Heart left ventricle (tissue), 16 donors: ENCODE measurements at places on chromosomes 3 and 15. TPM values are rescaled to one million over a fixed set of nuclear protein-coding genes. Genes with fewer than 3 reads are reported as not detected.

PEX5L gene
- total RNA-seq, result 0.23 TPM

IL5RA gene
- not detected for total RNA-seq

C3orf49 gene
- not detected for total RNA-seq

CDHR4 gene
- total RNA-seq, result not detected

IL16 gene
- total RNA-seq, result 2.8 TPM

DNASE1L3 gene
- total RNA-seq, result 3.9 TPM

ENTPD3 gene
- total RNA-seq, result 0.39 TPM

GPR149 gene
- not detected for total RNA-seq

TMEM40 gene
- 2.2 TPM for total RNA-seq

GABRR3 gene
- total RNA-seq, result not detected

ABCC5 gene
- 32.6 TPM for total RNA-seq

SPPL2A gene
- total RNA-seq, result 71.3 TPM

PLS1 gene
- 1.7 TPM for total RNA-seq

GXYLT2 gene
- total RNA-seq, result 13.0 TPM

RTP3 gene
- not detected for total RNA-seq

GOLGA8S gene
- total RNA-seq, result 1.2 TPM

ANKRD63 gene
- not detected for total RNA-seq

PLA2G4B gene
- total RNA-seq, result 1.8 TPM

FAM81A gene
- total RNA-seq, result 2.1 TPM

TEX55 gene
- not detected for total RNA-seq

FBXO40 gene
- total RNA-seq, result 221 TPM

DNAJC13 gene
- total RNA-seq, result 45.1 TPM

SCN5A gene
- 150 TPM for total RNA-seq

SH2D7 gene
- not detected for total RNA-seq

ERC2 gene
- total RNA-seq, result 1.6 TPM

ANKUB1 gene
- not detected for total RNA-seq

ULK4 gene
- total RNA-seq, result 1.8 TPM

CHRNA7 gene
- total RNA-seq, result 2.1 TPM

HMG20A gene
- total RNA-seq, result 48.7 TPM

TERC gene
- 3.6 TPM for total RNA-seq

ACVR2B gene
- 4.1 TPM for total RNA-seq

VPS13C gene
- total RNA-seq, result 41.5 TPM

RSL24D1 gene
- total RNA-seq, result 51.5 TPM

ACTC1 gene
- total RNA-seq, result 11,428 TPM

GCNT3 gene
- total RNA-seq, result 0.16 TPM

AADAC gene
- total RNA-seq, result not detected

GPR176 gene
- 1.7 TPM for total RNA-seq

PDIA3 gene
- 92.8 TPM for total RNA-seq

ITIH3 gene
- total RNA-seq, result 0.81 TPM

SLC12A1 gene
- not detected for total RNA-seq

SPTSSB gene
- total RNA-seq, result not detected

GOLGA6L4 gene
- 2.6 TPM for total RNA-seq

SENP2 gene
- total RNA-seq, result 27.5 TPM

FBXW12 gene
- total RNA-seq, result not detected

KIF15 gene
- 0.16 TPM for total RNA-seq

IGDCC3 gene
- total RNA-seq, result 0.09 TPM

SKOR1 gene
- total RNA-seq, result 0.15 TPM

ISLR gene
- total RNA-seq, result 15.7 TPM

MYLK gene
- 10.5 TPM for total RNA-seq

DAZL gene
- total RNA-seq, result not detected

CERS3 gene
- total RNA-seq, result not detected

CD276 gene
- 53.9 TPM for total RNA-seq

TOPAZ1 gene
- not detected for total RNA-seq

ADAMTSL3 gene
- total RNA-seq, result 7.3 TPM
